ENCODE measurements at places on chromosomes 16 and 17.

- DNase-seq: no peak
Measured at GRCh38 chr16:69499541-69500230, 66.1 kb upstream of the NFAT5 start.

GRCh38 chr17:81513372-81513752 is 763 bp upstream of the ACTG1 start:
- DNase-seq: peak; percentile 48

- DNase-seq: no peak
Measured at GRCh38 chr16:67868290-67868689, 4.6 kb upstream of the EDC4 start.

DNA sequence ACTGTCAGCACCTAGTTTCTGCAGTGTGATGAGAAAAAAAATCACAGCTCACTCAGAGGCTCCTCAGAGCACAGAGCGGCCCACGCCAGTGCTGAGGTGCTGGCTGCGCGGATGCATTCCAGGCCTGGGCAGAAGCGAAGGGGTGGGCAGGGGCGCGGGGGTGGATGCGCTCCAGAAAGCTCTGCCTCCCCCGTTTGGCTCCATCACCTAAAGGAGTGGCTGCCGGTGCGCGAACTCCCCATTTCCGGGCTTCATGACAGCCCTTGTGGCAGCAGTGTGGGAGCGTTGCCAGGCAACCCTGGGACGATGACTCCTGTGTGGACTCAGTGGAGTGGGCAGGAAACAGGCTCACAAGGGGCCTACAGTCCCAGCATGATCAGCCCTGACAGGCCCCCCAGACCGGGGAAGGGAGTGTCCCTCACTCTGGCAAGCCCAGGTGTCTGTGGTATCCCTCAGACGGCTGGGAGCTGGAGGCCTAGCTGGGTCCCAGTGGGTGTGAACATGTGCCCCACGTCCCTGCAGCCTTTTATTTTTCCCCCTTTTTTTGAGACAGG is 32.8 kb upstream of the NUDT16L1 start:
- peak; percentile 41 for DNase-seq

- DNase-seq: no peak
Measured at GRCh38 chr16:53087101-53087500, 32.3 kb downstream of the CHD9 start.

DNA sequence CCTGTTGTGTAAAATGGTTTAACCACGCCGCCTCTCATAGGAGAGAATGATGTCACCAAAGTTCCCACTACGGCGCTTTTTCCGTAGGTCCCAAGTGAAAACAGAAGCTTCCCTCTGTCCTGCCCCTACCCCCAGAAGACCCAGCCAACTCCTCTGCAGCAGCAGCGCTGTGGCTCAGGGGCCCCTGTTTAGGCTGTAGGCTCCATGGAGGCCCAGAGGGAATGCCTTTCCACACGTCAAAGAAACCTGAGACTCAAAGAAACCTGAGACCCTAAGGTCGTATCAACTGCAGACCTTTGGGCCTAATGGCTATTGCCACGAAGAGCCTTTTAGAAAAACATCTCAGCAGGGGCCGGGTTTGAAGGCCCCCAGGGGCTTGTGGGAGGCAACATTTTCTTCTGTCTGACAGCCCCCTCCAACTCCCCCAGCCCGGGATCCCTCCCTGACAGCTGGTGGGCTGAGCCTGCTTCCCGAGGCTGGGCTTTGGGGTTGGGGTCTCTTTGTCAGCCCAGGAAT is 43.1 kb upstream of the MEAK7 start:
- no peak for DNase-seq

GRCh38 chr17:7468804-7469389 is 10.5 kb downstream of the ZBTB4 start:
- no peak for DNase-seq

GRCh38 chr16:80883159-80883642 is 78.8 kb upstream of the CDYL2 start:
- no peak for DNase-seq

DNA sequence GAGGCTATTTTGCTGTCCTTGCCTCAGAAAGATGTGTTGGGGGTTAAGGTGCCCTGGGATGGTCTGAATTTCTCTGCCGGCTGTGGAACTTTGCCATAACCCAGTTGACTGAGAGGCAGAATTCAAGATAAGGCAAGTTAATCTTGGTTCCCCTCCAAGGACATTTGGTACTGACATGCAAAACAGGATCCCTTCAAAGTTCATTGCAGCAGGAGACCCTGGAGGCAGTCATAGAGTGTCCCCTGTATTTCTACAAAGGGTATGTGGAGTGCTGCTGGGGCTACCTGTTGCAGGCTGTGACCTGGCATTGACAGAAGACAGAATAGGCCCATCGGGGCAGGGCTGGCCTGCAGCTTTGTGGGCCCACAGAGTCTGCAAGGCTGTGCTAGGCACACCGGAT is 135.6 kb upstream of the IRX3 start:
- DNase-seq: no peak
